ENCODE measurements at places on chromosomes 13 and 19. TPM values are rescaled to one million over a fixed set of nuclear protein-coding genes. Genes with fewer than 3 reads are reported as not detected.
A peak's percentile ranks its signal among the peaks of the same experiment; 100 is the strongest.

The LILRA1 gene
- total RNA-seq = not detected

The CXCL17 gene
- not detected for total RNA-seq

The SELENOV gene
- not detected for total RNA-seq

The SYCN gene
- not detected for total RNA-seq

DNA sequence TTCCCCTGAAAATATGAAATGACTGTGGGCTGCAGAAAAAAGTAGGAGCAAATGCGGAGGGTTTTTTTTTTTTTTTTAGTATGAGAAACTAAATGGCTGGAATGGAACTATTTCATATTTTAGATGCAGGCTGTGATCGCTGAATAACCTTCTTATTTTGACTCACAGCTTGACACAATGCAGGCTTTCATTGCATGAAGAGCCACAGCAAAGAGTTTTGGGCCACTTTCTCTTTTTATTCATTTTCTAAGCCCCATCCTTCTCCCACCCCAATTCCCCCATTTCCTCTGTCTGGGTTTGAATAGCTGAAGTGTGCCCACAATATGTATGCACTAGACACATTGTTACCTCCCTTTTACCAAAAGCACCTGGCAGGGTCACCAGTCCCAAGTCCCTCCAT lies 125.9 kb downstream of the COG6 start:
- no peak for DNase-seq

- no peak for DNase-seq
Measured at GRCh38 chr13:20132052-20132634, 28.7 kb downstream of the GJA3 start.

- peak; percentile 50 for DNase-seq
Measured at GRCh38 chr19:7987114-7987768, 18.2 kb downstream of the ELAVL1 start.

- DNase-seq = no peak
Measured at GRCh38 chr13:33280923-33281322, 4.6 kb downstream of the STARD13 start.

DNA sequence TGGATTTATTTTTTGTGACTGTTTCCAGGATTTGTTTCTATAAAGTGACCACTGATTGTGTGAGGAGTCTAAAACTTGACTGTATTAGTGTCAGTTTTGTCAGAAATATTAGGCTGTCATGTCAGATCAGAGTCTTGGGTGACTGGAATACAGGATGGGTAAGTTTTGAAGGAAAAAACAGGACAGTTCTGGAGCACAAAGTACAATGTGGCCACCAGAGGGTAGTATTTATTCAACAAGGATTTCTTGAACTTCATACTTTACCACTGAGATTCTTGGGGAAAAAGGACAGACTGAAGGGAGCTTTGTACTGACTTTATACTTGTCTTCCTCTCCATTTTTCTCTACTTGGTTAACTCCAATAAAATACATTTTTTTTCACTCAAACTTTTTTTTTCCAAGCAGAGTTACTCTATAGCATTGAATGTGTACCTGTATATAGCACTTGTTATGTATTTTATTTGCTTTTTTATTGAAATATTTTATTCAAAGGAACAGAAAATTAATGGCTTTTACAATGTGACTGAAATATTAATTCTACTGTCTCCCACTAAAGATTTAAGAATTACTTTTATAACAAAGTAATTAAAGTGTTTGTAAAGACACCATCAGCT lies 51.1 kb downstream of the LMO7 start:
- DNase-seq = no peak

All from osteoblast (primary cell).